ENCODE measurements at places on chromosomes 4 and X.

GRCh38 chr4:12716896-12717295 lies 767.2 kb downstream of the RAB28 start:
- DNase-seq: no peak

DNA sequence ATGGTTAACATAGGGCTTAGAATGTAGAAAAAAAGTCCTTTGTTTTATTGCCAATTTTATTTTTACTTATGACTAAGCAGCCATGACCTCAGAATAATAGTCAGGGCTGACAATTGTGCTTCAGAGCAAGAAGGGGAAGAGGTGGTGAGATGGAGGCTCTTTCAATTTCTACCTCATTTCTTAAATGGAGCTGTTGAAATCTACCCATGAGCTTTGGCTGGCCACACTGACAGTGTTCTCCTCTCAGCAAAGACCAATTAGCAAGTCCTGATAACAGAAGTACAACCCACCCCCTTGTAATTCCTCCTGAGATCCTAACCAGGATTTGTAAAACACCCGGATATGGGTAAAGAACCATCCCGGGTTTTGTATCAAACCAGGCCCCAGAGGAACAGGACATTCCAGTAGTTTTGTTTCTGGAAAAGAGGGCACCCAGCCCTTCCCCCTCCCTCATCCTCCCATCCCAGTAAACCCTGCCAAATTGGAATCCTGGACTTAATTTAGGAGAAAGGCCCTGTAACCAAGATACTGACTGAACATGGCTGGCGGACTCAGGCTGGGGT lies at the start of gene HEPH:
HEPH (plus strand) TSS at position 399 of the 563 bp plus-strand sequence. CDS start 6,324 bp downstream, outside the sequence.
- DNase-seq: no peak

DNA sequence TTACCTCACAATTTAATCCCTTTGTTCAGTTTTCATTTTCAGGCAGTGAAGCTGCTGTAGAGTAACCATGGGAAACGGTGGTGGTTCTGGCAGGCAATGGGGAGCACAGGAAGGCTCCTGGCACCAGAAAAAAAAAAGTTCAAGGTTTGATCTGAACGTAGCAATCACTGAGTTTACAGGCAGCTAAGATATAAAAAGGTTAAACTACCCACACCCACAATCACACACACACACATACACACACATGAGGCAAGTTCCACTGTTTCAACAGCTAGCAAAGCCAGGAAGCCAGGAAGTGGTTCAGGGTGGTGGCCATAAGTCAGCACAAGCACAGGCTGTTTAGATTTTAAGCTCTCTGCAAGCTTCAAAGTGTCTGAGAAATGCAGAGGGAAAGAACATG lies at the start of gene SULT1B1:
SULT1B1 (minus strand) TSS at position 166 of the 400 bp plus-strand sequence. CDS start 5,403 bp downstream, outside the sequence.
- DNase-seq: no peak

DNA sequence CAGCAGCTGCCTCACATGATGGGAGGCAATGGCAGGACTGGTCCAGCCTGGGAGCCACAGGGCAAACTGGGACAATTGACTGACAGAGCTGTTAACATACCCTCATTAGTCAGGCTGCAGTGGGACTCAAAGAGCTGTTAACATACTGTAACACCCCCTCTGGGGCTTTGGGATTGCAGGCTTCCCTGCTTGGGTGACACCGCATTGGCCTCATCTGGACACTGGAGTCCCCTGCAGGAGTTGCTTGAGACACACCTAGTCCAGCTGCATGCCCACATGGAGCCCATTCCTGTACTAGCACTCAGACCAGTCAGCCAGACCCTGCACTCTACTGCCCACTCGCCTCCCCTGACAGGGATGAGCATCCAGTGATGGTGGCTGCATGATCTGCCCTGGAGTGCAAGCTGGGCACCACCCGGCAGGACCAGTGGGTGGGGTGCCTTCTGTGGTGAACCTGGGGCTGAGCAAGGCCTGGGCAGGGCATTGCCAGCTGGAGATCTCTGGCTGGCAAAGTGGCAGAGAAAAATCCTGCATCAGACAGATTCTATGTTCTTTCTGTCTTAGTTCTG lies 138.8 kb downstream of the DTHD1 start:
- no peak for DNase-seq

GRCh38 chr4:82213485-82214417 lies 160.0 kb downstream of the HNRNPD start:
- DNase-seq: no peak
